Activated CD4-positive, alpha-beta T cell treated with anti-CD3 and anti-CD28 coated beads, Interleukin-2, amount 50 U/mL, for 24 hours (primary cell): ENCODE measurements at places on chromosomes 7 and 10.

- no peak for DNase-seq
Observed at GRCh38 chr10:10205906-10206305, 811.8 kb upstream of the CELF2 start.

- no peak for DNase-seq
Observed at GRCh38 chr10:36351159-36351558, 709.1 kb upstream of the FZD8 start.

GRCh38 chr7:155422599-155423336, 35.2 kb upstream of the EN2 start:
- DNase-seq: no peak

- no peak for DNase-seq
Observed at GRCh38 chr7:92697012-92697411, 106.8 kb upstream of the FAM133B start.

DNA sequence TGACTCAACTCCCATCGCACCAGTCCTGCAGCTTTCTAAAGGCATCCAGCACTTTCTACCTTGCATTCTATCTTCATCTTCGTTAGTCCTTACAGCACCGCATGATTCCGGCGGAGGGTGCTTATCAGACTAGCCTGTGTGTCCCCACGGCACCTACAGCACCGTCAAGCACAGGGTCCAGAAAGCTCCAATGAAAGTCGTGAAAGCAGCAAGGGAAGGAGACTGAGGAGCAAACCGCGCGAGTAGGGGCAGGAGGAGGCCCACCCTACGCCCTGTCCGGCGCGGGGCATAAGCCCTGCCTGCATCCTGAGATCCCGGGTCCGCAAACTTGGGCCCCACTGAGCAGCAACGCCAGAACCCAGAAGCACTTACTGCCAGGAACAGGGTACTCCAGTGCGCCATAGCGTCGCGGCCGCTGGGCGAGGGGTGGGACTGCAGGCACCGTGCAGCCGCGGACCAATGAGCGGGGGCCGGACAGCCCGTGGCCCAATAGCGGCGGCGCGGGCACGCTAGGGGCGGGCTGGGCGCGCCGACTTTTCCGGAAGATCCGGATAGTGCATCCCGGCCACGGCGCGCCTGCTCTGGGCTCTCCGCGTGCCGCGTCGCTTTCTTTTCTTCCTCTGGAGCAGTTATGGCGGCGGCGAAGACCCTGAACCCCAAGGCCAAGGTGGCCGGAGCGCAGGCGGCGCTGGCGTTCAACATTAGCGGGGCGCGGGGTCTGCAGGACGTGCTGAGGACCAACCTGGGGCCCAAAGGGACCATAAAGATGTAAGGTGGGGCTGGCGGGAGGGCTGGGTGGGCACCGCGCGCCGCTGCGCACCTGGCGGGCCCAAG, 122.1 kb upstream of the VKORC1L1 start:
- peak; percentile 81 for DNase-seq

DNA sequence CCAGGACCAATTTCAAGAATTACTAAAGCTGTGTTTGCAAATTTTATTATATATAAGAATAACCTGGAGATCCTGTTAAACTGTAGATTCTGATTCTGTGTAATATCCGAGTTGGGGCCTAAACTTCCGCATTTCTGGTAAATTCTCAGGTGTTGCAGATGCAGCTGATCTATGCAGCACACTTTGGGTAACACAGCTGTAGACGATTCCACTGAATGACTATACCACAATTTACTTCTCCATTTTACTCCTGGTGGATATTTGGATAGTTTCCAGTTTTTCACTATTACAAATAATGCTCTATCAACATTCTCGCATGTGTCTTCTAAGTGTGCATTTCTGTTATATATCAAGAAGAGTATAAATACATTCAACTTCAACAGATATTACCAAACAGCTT, 7.5 kb downstream of the GDI2 start:
- DNase-seq: no peak

- no peak for DNase-seq
Observed at GRCh38 chr10:17684537-17684936, 40.6 kb downstream of the STAM start.

- no peak for DNase-seq
Observed at GRCh38 chr10:110430340-110431273, 67.1 kb upstream of the DUSP5 start.

DNA sequence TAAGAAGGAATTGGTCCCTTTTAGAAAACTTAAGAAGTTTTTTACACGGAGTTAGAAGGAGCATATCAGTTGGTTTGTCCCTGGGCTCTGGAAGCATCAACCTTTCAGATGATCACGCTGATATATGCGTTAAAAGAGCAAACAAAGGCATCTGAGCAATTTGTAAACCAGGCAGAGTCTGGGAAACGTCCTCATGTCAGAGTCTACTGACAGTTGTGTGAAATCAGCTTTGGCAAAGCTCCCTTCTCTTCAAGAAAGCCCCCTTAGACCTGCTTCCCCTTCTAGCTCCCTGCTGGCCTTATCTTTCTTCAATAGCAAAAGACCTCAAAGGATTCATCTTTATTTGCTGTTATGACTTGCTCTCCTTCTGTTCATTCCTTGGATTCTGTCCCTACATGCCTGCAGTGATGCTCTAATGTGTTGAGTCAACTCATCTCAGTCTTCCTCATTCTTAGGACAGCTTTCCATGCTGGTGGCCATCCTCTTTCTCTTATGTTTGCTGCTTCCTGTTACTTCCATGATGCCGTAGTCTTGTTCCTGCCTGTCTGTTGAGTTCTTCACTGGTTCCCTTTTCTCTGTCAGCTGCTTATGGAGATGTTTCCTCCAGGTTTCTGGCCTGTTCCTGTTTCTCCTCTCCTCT, 106.5 kb upstream of the BMPER start:
- no peak for DNase-seq

DNA sequence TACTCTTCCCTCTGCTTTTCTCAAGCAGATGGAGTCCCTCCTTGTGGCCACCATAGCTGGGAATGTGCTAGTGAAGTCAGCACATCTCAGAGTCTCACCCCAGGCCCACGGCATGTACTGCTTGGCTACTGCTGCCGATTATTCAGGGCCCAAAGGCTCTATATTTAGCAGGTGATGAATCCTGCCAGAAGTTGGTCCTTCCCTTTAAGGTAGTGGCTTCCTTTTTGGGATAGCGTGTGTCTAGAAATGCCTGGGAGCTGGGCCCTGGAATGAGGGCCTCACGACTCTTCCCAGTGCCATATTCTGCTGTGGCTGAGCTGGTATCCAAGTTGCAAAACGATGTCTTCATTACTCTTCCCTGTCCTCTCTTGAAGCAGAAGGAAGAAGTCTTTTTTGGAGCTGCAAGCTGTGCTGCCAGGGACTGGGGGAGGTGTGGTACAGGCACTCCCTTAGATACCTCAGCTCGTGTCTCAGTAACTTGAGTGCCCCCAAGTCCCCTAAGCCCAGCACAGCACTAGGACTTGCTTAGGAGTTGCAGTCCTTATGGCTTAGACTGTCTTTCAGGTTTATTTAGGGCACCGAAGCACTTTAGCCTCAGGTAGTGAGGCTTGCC, 100.1 kb downstream of the ADAM22 start:
- DNase-seq: no peak

GRCh38 chr7:18354108-18355085, 141.2 kb upstream of the HDAC9 start:
- no peak for DNase-seq

- DNase-seq: no peak
Observed at GRCh38 chr10:132946-133898, 2.0 kb upstream of the ZMYND11 start.

DNA sequence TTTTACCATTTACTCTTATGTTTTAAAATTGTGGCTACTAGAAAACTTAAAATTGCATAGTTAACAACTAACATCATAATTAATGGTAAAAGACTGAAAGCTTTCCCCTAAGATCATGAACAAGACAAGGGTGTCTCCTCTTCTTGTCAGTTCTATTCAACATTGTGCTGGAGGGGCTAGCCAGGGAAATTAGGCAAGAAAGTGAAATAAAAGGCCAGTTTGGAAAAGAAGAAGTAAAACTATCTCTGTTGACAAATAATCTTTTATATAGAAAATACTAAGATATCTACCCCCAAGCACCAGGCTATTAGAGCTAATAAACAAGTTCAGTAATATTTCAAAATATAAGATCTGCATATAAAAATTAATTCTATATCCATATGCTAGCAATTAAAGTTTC, 46.9 kb upstream of the MXI1 start:
- no peak for DNase-seq

DNA sequence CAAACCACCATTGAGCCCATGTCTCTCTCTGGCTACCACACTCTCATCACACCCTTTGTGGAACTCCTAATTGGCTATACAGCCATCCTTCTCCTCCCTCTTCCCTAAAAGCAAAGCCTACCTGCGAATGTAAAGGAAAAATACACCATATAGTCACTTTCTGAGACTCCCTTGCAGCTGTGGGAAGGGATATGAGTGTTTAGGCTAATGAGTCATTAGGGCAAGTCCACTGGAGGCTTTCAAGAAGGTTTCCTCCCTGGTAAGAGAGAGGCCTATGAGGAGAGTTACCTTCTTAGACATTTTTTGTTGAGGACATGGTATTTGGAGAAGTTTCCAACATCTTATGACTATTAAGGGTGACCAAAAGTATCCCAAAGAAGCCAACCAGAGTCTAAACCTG, 4.1 kb upstream of the TMEM243 start:
- no peak for DNase-seq

DNA sequence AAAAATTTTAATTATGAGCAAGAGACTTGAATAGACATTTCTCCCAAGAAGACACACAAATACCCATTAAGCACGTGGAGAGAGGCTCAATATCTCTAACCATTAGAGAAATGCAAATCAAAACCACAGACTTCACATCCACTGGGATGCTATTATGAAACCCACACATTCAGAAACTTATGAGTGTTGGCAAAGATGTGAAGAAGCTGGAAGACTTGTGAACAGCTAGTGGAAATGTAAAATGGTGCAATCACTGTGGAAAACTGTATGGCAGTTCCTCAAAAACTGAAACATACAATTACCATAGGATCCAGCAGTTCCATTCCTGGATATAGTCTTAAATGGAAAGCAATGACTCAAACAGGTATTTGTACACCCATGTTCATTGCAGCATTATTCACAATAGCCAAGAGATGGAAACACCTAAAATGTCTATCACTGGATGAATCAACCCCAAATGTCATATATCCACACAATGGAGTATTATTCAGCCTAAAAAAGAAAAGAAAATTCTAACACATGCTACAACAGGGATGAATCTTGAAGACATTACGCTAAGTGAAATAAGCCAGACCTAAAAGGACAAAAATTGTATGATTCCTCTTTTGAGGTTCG, 53.5 kb upstream of the FRMD4A start:
- DNase-seq: no peak

GRCh38 chr10:42932735-42933447, 144.0 kb upstream of the RET start:
- DNase-seq: no peak
